ENCODE measurements at places on chromosomes 1 and 21.

DNA sequence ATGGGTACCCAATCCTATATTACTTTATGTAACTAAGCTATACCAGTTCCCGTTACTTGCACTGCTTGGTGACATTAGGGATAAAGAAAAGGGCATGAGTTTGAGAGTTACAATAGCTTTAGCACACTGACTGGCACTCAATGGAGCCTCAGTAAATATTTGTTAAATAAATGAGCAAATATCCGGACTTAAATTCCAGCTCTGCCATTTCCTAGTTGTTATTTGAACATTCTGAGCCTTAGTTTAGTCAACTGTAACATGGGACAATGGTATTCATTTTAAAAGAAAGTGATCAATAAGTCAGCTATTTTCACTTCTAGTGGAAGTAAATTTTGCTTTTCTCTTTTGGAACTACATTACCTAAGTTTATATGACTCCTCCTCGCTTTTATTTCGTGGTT, 198.7 kb downstream of the ZC3H11B start:
- peak; percentile 16 for DNase-seq

GRCh38 chr1:226762988-226763904, 24.2 kb upstream of the ITPKB start:
- no peak for DNase-seq

DNA sequence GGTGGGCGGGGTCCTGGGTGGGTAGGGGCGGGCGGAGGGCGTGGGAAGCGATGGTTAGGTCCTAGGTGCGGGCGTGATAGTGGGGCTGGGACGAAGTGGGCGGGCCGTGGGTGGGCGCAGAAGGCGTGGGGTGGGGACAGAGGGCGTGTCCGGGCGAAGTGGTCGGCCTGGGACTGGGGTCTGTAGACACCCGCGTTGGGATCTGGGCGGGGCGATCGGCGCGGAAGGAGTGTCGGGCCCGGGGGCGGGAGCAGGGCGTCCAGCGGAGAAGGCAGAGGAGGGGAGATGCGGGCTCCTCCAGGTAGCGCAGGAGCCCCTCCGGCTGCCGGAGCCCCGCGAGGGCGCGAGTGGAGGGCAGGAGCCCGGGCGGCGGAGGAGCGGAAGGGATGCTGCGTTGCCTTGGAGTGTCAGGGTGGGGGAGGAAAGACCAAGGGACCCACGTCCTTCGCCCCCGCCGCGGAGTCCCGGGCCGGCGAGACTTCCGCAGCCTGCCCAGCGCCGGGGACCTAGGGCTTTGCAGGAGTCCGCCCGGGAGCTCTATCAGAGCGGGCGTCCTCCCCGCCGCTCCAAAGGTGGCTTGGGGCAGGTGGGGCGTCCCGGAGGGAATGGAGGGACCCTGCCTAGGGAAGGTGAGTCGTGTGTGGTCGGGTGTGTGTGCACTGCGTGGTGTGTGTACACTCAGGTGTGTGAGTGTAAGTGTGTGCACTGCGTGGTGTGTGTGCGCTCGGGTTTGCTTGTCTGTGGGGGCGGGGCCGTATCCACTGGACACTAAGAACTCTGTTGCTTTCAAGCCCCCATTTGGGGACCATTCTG, 27.0 kb upstream of the PRSS38 start:
- peak; percentile 35 for DNase-seq

GRCh38 chr1:212458817-212459216, 26.1 kb downstream of the NENF start:
- no peak for DNase-seq

DNA sequence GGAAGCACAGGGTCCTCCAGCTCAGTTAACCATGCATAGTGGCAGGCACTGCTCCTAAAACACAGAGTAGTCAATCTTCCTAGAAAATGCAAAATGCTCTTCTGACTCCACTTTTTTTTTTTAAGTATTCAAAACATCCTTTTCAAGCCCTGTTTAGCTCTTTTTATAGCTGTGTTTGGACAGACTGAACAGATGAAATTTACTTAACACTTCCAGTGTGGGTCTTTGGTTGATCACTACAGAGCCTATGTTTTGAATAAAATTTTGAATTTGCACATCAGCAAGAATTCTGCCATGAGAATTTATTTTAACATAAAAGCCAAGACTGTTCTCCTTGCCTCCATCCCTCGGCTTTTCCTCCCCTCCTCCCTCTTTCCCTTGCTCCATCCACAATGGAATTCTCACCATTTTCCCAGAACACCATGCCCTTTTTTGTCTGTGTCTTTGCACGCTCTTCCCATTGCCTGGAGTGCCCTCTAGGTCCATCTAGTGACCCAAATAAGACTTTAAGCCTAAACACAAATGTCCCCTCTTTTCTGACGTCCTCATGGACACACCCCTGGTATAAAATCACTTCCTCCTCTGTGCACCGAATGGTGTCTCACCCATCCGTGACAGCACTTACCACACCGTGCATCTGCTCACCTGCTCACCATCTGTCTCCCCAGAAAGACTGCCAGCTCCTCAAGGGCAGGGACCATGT, 24.0 kb upstream of the CPT2 start:
- DNase-seq: peak; percentile 82

DNA sequence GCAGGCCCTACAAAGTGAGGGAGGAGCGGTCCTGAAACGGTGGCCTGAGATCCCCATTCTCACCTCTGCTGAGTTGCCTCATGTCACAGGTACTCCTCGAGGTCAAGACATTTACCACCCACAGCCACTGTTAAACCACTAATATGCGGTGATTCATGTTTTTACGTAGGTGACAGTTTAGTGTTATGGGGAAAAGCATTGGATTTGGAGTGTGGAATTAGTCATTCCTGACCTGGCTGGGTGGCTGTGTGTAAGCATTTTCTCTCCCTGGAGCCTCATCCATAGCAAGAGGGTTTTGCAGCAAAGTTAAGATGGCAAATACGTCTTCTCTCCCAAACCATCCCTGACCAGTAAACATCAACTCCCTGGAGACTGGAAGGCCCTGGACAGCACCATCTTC, 57.8 kb upstream of the KCNJ6 start:
- no peak for DNase-seq

DNA sequence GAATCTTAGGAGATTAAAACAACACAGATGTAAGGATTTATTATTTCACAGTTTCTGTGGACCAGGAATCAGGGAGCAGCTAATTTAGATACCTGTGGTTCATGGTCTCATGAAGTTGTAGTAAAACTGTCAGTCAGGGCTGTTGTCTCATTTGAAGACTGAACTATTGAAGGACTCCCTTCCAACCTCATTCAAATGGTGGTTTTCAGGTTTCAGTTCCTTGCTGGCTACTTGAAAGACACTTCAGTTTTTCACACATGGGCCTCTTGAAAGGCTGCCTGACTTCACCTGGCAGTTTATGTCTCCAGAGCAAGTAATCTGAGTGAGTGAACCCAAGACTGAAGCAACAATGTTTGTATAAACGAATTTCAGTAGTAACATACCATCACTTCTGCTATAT, 915.9 kb downstream of the PLA2G4A start:
- no peak for DNase-seq

- no peak for DNase-seq
Measured at GRCh38 chr1:20848162-20848561, 61.1 kb upstream of the HP1BP3 start.

- no peak for DNase-seq
Measured at GRCh38 chr1:237687804-237688203, 202.9 kb downstream of the ZP4 start.

GRCh38 chr1:47906527-47907176, 90.5 kb downstream of the TRABD2B start:
- DNase-seq: no peak

GRCh38 chr21:35203093-35203977, 154.2 kb upstream of the RUNX1 start:
- no peak for DNase-seq

GRCh38 chr21:22993822-22994574, 1995.8 kb downstream of the NCAM2 start:
- DNase-seq: peak; percentile 77

GRCh38 chr1:170337413-170337994, 191.7 kb downstream of the NTMT2 start:
- no peak for DNase-seq

DNA sequence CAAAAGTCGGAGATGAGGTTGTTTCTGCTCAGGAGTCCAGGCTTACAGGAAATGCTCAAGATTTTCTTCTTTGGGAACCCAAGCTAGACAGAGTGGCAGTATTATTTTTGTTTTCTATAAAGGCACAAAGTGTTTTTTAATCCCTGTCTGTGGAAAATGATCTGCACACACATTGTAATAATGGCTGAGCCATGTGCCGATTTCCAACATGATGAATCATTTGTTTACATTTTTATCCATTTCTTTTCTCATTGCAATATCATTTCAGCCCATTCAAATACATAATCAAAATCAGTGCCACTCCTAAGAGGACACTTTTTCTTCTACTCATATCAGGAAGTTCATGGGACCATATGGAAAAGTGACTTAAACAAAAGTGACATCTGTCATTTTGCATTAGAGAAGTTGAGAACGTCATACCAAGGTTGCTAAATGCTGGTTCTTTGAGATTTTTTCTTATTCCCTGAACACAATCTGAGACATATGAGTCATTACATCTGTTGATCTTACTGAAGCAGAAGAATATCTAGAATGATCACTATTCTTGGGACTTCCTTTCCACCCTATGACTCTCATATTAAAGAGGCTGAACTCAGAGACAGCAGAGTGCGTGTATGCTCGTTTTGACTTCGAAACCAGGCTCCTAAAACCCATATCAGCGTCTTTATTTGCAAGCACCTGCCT, 44.9 kb downstream of the ACTA1 start:
- DNase-seq: no peak

GRCh38 chr1:206111271-206111927, 5.8 kb downstream of the AVPR1B start:
- no peak for DNase-seq

GRCh38 chr1:174000371-174000770, 21.8 kb downstream of the RC3H1 start:
- DNase-seq: no peak

GRCh38 chr1:154706851-154707250, 98.9 kb upstream of the ADAR start:
- DNase-seq: no peak

Data from NCI-H2029 (cell line).